Adipocyte (in vitro differentiated cells): ENCODE measurements at places on chromosomes 7 and 10.

- peak; percentile 33 for DNase-seq
Measured at GRCh38 chr10:124289851-124290795, 128.6 kb downstream of the OAT start.

GRCh38 chr7:105618016-105618296 is 36.7 kb upstream of the EFCAB10 start:
- DNase-seq, result no peak

GRCh38 chr7:29214056-29214455 is 19.5 kb downstream of the CHN2 start:
- DNase-seq, result no peak

DNA sequence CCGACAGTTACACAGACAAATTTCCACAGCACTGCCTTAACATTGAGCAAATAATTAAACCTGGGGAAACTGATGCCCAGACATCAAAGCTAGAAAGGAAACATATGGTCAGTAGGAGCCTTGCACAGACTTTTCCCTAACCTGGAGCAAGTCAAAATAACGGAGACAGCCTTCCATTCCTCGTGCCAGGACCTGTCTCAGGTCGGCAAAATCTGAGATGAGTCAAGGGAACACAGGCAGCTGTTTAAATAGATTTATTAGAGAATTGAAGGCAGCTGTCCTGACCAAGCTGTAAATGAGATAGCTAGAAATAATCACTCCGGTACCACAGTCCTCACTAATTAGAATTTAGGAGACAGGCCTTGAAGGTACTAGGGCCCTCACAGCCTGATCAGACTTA is 81.2 kb downstream of the RAMP3 start:
- DNase-seq, result no peak

DNA sequence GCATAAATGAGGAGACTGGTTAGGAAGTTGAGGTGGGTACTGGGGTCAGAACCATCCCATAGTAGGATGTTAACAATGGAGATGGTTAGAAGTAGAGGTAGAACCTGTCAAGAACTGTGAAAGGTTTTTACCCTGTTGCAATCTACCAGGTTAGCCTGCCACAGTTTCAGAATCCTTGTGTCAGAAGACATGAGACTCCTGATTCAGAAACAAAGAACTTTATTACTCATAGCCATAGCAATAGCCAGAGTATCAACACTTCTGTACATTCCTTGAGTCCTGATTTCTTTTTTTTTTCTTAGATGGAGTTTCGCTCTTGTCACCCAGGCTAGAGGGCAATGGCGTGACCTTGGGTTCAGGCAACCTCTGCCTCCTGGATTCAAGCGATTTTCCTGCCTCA is 200.9 kb downstream of the GRM3 start:
- no peak for DNase-seq

GRCh38 chr10:98560565-98560964 is 113.8 kb upstream of the HPS1 start:
- no peak for DNase-seq

DNA sequence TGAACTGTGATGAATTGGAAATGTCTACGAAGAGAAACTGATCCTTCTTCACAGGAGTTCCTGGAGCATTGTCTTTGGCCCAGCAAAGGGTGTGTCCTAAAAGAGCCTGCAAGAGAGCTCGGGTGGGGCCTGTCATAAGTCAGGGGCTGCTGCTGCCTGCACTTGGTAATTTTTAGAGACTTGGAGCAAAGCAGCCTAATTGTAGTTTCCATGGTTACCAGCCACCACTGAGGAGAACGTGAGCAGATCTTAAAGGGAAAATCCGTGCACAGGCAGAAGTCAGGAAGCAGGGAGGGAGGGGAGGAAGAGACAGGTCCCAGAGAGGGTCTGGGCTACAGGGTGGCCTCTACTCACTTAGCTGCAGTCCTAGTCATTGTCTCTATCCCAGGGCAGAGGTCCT is 463.6 kb downstream of the PLXNA4 start:
- DNase-seq, result no peak

DNA sequence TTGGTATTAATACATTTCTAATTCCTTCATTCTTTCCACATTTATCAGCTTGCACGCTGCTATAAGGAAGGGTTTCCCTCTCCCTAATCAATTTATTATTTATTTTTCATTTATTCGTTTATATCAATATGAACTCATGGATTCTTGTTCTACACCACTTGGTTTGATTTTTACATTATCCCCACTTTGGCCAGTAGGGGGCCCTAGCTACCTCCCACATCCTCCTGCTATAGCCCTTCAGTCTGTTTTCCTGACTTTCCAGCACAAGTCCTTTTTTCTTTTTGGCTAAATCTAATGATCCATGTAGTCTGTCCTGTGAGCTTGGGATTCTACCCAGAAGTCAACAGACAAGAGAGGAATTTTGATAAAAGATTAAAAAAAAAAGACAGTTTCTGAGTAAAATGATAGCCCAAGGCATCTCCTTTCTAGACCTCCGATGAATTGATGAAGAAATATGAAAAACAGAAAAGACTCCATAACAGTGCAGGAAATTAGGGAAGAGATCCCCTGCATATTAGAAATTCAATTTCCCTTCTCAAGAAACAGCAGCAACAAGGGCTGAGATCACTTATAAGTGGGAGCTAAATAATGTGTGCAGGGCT is 47.7 kb downstream of the LYZL2 start:
- peak; percentile 63 for DNase-seq

DNA sequence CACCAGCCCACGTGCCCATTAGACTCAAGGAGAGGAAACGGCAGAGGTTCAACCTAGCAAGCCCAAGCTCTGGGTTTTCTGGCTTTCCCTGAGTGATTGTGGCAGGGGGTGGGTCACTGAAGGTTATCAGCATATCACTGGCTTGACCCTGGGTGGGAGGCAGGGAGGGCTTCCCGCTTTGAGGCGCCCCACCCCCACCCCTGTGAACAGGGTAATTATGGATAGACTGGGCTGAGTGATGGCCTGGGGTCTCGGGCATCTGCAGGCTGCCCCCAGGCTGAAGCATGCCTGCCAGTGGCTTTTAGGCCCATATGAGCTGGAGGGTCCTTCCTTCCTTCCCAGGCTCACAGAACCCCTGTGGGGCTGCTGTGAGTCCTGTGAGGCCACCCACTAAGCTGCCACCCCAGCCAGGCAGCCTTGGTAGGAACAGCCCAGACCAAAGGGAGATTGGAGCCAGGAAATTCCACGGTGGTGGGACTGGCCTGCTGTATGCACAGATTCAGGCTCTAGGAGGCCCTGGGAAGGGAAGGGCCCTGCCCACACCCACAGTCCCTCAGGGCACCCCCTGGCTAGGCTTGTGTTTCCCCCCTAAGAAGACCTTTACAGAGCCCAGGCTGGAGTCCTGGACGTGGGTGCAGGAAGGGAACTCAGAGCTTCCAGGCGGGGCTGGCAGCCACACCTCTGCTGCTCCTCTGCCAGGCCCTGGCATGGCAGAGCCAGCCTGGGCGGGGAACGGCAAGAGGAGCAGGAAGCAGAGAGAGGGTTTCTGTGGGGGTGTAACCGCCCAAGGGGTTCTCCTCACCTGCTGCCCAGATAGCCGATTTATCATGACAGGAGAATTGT is 33.1 kb downstream of the GPRIN2 start:
- no peak for DNase-seq
